T-helper 22 cell (primary cell): ENCODE measurements at places on chromosomes 3 and 15.

GRCh38 chr3:194080913-194081800, 54.8 kb upstream of the HES1 start:
- DNase-seq = no peak

- no peak for DNase-seq
Measured at GRCh38 chr3:121759541-121760202, 10.1 kb upstream of the GOLGB1 start.

DNA sequence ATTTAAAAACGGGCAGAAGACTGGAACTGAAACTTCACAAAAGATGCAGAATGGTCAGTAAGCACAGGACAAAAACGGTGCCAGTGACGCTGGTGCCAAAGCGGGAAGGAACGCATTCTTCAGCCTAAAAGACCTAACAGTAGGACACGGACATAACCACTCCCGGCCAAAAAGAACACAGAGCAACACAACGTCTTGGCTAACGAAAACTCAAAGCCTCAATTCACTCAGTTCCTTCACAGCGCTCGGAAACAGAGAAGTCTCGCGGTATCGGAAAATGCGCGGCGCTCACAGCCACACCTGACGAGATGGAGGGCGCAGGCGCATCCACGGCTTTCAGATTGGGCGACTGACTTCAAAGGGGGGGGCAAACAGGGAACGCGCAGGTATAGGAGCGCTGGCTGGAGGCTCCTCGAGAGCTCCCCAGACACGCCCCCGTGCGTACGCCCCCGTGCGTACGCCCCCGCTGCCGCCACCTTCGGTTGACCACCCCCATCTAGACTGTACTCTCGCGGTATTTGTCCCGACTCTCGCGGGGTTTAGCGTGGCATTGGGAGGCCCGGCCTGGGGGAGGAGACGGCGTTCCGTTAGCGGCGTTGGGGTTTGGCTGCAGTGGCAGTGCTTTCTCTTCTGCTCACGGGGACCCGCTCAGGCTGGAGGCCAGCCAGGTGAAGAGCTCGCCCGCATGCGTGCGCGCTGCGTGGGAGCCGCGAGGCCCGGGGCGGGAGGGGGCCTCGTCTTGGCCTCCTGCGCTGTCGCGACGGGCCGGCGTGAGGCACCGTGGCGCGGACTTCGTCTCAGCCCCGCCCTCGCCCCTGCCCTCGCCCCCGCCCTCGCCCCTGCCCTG, at the start of gene NKTR:
Gene NKTR, plus strand, starts transcription at position 576 of the 847 bp plus-strand sequence. CDS start 321 bp downstream, outside the sequence.
- DNase-seq = peak; percentile 99

DNA sequence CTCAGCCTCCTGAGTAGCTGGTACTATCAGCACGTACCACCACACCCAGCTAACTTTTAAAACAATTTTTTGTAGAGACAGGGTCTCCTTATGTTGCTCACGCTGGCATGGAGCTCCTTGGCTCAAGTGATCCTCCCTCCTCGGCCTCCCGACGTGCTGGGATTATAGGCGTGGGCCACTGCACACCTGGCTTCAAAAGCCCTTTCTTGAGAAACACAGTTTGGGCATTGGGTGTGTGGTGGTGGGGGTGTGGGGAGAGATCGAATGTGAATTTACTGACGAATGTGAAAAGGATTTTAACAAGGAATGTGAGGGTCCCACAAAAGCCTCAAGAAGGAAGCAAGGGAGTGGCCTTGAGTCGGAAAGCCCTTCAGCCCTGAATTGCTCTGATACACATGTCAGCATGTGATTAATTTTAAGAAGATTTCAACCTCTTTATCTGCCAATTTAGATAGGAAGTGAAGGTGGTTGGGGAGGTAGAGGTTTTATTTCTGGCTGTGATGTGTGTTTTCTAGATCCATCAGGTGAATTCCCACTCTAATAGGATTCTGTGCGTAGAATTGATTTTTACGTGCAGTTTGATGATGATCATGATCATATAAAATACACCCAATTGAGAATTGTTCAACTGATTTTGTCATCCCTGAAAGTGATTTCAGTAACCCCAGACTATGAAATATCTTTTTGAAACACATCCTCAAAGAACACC, 1.1 kb downstream of the CCR4 start:
- no peak for DNase-seq

DNA sequence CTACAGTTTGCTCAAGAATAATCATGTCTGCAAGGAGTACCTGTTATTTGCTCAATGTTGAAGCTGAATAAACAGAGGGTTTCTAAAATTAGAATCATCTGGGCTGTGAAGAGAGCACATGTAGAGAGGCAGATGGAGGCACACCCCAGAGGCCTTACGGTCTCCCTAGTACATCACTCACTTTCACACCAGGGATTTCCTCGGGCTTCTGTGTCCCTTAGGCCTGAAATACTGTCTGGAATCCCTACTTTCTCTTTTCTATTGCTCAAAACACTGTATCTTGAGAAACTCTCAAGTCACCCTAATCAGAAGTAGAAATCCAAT, 473.7 kb upstream of the ROBO2 start:
- DNase-seq = no peak

GRCh38 chr15:63238796-63239195, 38.6 kb upstream of the APH1B start:
- DNase-seq = no peak

DNA sequence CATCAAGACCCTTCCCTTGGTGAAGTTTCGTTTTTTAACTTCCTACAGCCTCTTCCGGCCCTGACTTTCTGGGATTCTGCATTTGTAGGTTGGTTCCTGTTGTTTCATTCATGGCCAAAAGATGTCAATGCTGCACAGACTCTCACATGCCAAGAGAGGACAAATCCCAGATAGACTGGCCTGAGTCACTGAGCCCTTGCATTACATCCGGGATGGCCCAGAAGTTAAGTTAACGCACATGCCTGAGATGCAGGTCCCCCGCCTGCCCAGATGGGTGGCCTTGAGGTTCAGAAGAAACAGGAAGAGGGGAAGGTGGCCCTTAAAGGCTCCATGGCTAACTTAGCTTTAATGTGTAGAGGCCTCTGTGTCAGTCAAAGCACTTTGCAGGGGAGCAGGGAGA, 51.6 kb upstream of the SRGAP3 start:
- no peak for DNase-seq

- no peak for DNase-seq
Measured at GRCh38 chr15:99122831-99123712, 18.2 kb downstream of the SYNM start.

DNA sequence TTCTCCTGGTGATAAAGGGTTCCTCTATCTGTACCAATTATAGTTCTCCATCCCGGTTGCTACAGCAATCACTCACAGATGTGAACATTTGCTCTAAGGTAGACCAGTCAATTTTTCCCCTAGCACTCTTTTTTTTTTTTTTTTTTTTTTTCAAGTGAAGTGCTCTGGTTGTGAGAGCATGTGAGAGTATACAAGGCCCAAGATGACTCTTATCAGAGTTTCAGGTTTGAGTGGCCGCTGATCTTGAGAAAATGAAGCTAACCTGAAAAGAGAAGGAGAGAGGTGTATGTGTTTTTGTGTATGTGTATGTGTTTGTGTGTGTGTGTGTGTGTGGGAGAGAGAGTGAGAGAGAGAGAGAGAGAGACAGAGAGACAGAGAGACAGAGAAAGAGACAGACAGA, 44.4 kb upstream of the OTOL1 start:
- DNase-seq = no peak

GRCh38 chr3:151307131-151307530, 9.5 kb downstream of the GPR87 start:
- no peak for DNase-seq

DNA sequence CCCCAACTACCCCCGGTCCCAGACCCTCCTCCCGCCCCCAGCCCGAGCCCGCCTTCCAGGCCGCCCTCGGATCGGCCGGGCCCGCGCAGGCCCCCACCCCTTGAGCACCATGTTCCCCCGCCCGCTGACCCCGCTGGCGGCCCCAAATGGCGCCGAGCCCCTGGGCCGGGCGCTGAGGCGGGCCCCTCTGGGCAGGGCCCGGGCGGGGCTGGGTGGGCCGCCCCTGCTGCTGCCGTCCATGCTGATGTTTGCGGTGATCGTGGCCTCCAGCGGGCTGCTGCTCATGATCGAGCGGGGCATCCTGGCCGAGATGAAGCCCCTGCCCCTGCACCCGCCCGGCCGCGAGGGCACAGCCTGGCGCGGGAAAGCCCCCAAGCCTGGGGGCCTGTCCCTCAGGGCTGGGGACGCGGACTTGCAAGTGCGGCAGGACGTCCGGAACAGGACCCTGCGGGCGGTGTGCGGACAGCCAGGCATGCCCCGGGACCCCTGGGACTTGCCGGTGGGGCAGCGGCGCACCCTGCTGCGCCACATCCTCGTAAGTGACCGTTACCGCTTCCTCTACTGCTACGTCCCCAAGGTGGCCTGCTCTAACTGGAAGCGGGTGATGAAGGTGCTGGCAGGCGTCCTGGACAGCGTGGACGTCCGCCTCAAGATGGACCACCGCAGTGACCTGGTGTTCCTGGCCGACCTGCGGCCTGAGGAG, 472 bp downstream of the CHST14 start:
- DNase-seq = no peak

- peak; percentile 78 for DNase-seq
Measured at GRCh38 chr15:78034495-78035191, 42.9 kb downstream of the TBC1D2B start.

- no peak for DNase-seq
Measured at GRCh38 chr3:1275495-1275894, 182.7 kb downstream of the CNTN6 start.

GRCh38 chr3:46206282-46207015, 1.7 kb downstream of the CCR1 start:
- DNase-seq = no peak

DNA sequence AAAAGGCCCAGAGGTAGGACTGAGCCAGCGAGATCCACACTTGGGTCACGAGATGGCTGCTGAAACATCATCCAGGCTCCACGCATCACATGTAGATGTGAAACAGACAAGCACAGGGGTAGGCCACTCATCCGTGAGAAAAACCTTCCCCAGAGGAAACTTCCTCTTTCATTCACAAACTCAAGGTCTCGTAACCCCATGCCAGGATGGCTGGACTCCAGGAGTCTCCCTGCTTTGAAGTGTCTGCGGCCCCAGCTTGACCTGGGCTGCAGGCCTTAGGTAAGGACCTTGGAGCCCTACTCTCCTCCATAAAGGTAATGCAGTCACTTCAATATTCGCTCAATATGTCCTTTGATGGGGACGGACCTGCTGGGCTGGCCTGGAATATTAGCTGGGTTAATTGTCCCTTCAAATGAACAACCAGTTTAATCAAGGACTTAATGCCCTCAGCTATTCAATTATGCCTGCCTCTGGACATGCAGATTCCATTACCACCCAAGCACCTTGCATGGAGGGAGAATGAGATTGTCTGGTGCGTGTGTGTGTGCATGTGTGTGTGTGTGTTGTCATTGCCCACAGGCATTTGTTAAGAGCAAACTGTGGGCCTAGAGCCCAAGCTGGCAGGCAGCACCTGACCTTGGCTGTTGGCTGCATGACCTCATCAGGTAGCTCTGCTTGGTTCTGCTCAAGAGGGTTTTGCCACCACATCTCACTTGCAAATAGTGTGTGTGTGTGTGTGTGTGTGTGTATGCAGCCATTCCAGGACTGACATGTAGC, 186.9 kb upstream of the TLE3 start:
- DNase-seq = no peak

GRCh38 chr3:154111365-154111935, 9.7 kb upstream of the ARHGEF26 start:
- DNase-seq = no peak

DNA sequence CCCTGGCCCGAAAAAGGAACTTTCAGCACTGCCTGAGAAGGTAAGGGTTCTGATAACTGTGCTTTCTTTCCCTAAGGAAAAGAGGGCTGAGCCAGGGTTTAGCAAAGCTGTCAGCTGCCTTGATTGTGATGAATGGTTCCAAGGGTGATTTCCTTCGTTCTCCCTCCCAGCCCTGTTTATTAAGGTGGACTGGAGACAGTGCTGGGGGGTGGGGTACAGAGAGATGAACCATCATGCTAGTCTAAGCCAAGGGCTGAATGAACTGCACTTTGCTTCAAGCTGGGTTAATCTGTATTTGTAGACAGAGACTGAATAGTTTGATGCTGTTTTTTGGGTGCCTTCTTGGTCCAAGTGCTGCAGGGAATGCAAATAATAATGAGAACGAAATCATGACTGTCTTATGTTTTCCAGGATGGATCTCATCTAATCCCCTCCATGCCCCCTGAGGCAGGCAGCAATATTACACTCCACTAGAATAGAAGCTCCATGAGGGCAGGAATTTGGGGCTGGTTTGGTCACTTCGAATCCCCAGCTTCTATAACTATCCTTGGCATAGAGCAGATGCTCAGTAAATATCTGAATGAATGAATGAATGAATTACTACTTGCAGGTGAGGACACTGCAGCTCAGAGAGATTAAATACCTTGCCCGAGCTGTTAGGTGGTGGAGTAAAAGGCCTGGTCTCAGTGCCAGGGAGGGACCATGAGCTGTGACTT, 10.9 kb downstream of the PXYLP1 start:
- no peak for DNase-seq

GRCh38 chr3:102478160-102478559, 43.3 kb downstream of the ZPLD1 start:
- no peak for DNase-seq

- no peak for DNase-seq
Measured at GRCh38 chr3:169390741-169391305, 272.7 kb downstream of the MECOM start.

DNA sequence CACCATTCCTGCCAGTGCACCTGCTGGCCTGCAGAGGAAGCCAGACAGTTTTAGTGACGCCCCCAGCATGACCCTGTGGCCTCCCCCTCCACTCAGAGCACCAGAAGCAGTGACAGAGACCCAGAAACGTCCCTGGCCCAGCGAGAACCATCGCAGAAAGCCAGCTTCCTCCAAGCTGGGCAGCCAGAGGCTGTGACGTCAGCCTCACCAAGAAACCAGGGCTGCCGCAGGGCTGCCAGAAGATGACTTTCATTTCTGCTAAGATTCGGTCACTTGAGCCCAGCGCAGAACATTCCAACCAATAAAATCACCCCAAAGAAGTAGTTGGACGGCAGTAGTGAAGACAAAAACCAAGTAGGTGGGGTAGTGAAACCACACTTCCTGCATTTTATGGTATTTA, 29.6 kb upstream of the RPL32 start:
- DNase-seq = no peak

DNA sequence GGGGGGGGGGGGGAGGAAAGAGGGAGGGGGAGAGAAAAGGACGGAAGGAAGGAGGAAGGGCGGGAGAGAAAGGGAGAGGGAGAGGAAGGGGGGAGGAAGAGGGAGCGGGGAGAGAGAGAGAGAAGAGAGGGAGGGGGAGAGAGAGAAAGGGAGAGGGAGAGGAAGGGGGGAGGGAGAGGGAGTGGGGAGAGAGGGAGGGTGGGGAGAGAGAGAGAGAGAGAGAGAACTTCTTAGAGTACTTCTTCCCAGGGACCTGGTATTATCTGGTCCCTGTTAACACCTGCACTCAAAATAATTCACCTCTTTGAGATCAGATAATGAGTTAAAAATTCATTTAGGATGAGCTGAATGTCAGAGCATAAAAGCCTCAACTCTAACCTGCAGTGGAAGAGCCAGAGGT, 1.1 kb downstream of the SEC13 start:
- no peak for DNase-seq
